Gastroesophageal sphincter (tissue), 4 donors: ENCODE measurements at places on chromosomes 2 and 18. TPM values are rescaled to one million over a fixed set of nuclear protein-coding genes. Genes with fewer than 3 reads are reported as not detected.

The PLGLB1 gene
- total RNA-seq: 4.3 TPM

DNA sequence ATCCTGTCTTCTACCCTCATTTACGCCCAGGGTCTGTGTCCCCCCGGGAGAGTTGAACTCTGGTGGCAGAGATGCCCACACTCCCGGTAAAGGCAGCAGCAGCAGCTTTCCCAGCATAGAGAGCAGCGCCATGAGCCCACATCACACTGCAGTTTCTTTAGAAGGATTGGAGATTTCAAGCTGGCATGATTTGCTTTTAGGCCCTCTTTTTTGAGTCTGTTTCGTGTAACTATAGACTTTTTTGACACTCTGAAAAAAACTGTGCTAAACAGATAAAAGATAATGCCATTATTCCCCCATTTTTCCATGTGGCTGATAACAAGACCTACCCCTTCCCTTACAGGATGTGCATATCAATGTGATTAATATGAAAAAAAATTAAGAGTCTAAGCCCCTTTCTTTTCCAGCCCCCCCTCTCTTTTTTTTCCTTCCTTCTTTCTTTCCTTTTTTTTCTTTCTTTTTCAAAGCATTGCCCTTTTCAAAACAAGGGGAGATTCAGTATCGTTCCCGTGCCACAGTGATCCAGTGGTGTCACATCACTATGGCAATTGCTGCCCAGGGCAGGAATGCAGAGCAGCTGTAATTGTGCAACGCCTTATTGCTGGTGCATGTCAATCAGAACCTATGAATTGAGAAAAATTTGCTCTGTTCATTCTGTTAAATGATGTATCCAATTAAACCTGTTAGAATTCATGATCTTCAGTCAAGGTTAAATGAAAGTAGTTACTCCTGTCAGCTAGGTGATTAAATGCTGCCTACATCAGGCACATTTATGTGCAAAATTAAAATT is 104.5 kb downstream of the CDCA7 start:
- no peak for ATAC-seq

The RAX gene
- total RNA-seq: not detected

GRCh38 chr2:104945121-104945520 is 91.2 kb downstream of the POU3F3 start:
- no peak for ATAC-seq

DNA sequence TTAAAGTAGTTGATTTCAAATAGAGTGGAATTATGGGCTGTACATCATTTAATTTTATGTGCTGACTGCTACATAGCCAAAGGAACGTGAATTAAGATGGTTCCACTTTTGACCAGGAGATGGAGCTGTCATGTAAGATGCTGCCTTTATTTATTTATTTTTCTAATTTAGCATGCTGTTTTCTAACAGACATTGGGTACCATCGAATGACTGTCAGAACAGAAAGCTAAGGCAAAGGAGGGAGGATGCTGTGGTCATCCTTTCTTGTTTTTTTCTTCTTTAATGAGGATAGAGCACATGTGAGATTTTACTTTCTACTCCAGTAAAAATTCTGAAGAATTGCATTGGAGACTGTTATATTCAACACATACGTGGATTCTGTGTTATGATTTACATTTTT is at the start of gene SCN2A:
Gene SCN2A (plus strand): TSS at position 185 of the 400 bp plus-strand sequence. CDS start 56,410 bp downstream, outside the sequence.
- no peak for ATAC-seq

DNA sequence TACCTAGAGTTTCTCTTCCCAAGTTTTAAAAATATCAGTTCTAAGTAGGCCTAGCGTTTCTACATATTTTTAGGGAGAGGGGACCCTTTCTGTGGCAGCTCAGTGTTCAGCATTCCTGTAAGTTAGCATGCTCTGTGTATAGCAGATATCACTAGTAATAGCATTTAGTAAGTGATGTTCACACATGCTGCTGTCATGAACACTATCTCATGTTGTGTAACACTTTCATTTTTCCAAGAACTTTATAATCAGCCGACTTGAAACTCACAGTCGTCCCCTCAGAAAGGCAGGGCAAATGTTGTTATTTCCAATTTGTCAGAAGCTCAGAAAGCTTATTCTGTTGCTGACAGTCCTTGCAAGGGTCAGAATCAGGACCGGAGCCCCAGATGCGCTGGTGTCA is 267.7 kb downstream of the ALPK2 start:
- ATAC-seq: no peak

The ZEB2 gene
- 95.7 TPM for total RNA-seq

DNA sequence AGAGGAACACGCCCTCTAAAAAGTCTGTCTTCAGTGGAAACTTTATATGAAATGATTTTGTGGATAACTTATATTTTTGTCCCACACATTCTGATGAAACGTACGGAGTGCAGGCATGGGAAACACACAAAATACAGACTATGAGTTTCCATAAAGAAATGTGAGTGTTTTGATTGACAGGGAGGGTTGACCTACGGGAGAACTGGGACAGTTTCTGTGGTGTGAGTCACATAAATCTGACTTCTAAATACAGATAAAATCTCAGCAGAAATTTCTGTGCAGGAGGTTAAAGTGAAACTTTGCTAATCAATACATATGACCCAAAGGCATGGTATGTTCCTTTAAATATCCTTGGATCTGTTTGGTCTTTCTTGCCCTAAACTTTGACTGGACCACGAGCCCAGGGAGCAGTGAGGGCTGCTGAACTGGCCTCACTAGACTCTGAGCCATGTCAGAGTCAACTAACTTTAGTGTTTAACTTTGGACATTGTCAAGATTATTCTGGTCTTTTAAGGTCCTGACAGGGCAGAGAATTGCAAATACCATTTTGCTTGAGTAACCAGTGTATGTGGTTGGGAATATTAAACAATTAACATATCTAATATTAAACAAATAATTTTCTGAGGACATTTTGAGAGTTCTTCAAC is 206.9 kb upstream of the LYPD1 start:
- ATAC-seq: no peak

- no peak for ATAC-seq
Observed at GRCh38 chr18:37524139-37524497, 41.5 kb downstream of the CELF4 start.

GRCh38 chr2:132758995-132759394 is 89.0 kb upstream of the LYPD1 start:
- no peak for ATAC-seq

GRCh38 chr2:113136828-113137775 is 9.7 kb downstream of the IL1RN start:
- no peak for ATAC-seq

DNA sequence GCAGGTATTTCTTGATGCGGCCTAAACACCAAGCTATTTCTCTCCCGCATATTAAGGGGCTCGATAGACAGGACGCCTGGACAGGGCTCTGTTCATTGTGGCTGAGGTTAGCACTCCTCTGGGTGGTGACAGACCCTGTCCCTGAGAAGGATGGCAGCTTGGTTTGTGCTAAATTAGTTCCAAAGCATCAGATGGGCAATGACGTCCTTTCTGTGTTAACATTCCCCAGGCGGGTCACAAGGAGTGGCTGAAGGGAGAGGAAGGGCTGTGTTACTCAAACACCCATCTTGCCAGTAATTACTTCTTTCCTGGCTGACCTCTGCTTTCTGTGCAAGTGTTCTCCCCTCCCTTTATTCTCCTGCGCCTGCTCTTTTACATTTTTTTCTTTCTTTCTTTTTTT is 75.0 kb downstream of the TMEM247 start:
- peak; percentile 93 for ATAC-seq

DNA sequence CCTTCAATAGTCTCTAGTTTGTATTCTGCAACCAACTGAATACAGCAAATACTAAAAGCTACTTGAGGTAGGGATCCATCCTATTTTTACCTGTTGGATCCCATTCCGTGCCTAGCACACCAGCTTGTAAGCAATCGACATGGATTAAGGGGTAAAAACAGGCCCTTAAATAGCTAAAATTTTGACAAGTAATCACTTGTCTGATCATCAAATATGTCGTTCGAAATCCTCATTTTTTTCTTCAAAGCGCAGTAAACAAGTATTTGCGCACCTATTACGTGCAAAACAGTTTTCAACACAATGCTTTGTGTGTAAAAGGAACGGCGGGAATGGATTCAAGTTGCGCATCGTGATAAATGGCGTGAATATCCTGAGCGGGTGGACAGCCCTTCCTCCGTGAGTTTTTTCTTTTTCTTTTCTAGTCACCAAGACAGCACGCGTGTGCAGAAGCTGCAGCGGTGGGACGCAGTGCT is 1.4 kb upstream of the ACVR2A start:
- ATAC-seq: no peak

The M1AP gene
- 0.81 TPM for total RNA-seq

DNA sequence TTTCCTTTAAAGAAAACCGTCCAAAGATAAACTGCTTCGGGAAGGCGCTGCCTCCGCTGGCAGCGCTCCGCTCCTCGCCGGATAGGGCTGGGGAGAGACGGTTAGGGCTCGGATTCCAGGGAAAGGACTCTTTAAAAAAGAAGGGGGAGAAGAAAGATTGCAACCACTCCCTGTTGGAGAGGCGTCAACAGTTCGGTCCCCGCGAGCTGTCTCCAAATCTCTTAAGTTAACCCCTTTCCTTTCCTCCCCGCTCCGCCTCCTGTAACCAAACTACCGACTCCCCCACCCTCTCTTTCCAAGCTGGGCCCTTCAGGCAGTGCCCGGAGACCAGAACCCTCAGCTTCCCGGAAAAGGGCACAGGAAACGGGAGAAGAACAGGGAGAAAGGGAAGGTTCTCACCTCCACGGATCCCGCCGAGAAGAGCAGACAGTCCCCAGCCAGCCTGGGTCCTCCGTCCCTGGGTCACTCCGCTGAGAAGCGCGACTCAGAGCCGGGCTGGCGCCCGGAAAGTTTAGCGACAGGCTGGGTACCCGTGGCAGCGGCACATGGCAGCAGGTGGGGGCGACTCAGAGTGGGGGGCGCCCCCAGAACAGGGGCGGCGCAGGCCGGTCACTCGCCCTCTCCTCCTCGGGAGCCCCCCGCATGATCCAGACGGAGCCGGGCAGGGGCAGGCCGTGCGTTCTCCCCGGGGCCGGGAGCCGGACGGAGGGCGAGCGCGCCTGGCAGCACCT is 675 bp downstream of the FZD5 start:
- ATAC-seq: peak; percentile 2

GRCh38 chr2:118854507-118855345 is 7.3 kb upstream of the EN1 start:
- ATAC-seq: no peak

GRCh38 chr2:194104687-194105086 is 1552.3 kb upstream of the SLC39A10 start:
- ATAC-seq: no peak

GRCh38 chr2:156435396-156435717 is 822 bp upstream of the GPD2 start:
- ATAC-seq: no peak

DNA sequence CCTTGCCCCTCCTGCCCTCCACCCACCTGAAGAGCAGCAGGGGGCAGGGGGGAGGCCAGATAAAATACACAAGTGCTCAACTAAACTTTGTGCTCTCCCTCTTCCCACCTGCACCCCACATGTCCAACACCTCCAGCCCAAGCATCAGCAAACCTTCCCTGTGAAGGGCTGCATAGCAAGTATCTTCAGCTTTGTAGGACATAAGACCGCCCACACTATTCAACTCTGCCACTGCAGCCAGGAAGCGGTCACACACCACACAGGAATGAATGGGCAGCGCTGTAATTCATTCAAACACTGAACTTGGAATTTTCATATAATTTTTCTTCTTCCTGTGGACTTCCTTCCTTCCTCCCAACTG is 27.5 kb downstream of the TFCP2L1 start:
- no peak for ATAC-seq

GRCh38 chr18:49596687-49597086 is 34.8 kb downstream of the LIPG start:
- ATAC-seq: no peak

DNA sequence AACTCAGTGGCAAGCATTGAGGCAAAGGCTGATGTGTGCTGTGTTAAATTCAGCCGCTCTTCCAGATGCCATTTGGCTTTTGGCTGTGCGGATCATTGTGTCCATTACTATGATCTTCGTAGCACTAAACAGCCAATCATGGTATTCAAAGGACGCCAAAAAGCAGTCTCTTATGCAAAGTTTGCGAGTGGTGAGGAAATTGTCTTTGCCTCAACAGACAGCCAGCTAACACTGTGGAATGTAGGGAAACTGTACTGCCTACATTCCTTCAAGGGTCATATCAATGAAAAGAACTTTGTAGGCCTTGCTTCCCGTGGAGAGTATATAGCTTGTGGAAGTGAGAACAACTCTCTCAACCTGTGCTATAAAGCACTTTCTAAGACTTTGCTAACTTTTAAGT is 195.5 kb upstream of the RAB12 start:
- ATAC-seq: no peak

- no peak for ATAC-seq
Observed at GRCh38 chr2:125526093-125526492, 1129.9 kb upstream of the GYPC start.

The C18orf32 gene
- total RNA-seq: 64.0 TPM

DNA sequence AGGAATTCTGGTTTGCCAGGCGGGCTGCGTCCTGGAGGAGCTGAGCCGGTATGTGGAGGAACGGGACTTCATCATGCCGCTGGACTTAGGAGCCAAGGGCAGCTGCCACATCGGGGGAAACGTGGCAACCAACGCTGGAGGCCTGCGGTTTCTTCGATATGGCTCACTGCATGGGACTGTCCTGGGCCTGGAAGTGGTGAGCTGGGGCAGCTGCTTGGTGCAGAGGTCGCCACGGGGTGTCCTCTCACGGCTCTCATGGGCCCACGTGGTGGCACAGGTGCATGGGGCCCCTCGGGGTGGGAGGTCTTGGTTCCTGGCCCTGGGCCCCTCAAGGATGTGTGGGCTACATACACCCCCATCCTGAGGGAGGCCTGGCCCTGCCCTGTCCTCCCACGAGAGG is 9.2 kb downstream of the D2HGDH start:
- ATAC-seq: no peak
